ENCODE measurements at places on chromosomes 4 and X.

DNA sequence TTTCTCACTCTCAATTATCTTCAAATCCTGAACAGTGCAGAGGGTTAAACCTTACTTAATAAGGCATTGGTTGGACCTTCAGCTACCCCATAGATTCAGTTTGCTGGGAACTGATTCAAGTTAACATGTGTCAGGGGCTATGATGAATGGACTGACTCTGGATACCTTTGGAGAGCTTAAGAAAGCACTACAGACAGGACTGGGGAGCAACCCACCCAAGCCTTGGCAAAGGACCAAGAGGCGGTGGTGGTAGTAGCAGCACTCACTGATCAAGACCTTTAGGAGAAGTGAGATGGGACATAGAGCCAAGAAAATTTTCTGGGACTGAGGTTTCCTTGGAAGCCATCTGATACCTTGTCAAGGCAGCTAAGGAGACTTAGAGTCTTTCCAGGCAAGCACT is 43.0 kb upstream of the TAPT1 start:
- no peak for DNase-seq

GRCh38 chr4:38896940-38897339 is 29.3 kb downstream of the FAM114A1 start:
- DNase-seq: no peak

DNA sequence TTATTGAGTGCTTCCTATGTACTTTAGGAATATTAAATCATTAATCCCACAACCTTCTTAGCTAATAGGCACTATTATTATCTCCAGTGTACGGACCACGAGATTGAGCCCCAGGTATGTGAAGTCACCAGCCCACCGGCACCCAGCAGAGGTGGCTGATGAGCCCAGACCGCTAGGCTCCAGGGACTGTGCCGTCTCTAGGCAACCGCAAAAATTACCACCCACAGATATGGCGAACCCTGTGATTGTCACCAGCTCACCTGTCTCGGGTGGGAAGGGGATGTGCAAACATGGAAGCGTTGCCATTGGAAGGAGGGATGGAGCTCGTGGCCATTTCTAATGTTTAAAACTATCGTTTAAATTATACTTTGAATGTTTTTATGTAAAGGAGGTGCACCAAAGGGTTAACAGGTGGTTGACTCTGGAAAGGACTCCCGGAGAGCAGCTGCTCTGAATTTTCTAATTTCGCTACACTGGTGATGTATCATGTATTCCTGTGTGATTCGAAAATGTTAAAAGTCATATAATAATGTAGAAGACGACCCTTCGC is 21.0 kb upstream of the JAKMIP1 start:
- no peak for DNase-seq

- DNase-seq: no peak
Measured at GRCh38 chr4:172683021-172683420, 485.6 kb upstream of the GALNT7 start.

DNA sequence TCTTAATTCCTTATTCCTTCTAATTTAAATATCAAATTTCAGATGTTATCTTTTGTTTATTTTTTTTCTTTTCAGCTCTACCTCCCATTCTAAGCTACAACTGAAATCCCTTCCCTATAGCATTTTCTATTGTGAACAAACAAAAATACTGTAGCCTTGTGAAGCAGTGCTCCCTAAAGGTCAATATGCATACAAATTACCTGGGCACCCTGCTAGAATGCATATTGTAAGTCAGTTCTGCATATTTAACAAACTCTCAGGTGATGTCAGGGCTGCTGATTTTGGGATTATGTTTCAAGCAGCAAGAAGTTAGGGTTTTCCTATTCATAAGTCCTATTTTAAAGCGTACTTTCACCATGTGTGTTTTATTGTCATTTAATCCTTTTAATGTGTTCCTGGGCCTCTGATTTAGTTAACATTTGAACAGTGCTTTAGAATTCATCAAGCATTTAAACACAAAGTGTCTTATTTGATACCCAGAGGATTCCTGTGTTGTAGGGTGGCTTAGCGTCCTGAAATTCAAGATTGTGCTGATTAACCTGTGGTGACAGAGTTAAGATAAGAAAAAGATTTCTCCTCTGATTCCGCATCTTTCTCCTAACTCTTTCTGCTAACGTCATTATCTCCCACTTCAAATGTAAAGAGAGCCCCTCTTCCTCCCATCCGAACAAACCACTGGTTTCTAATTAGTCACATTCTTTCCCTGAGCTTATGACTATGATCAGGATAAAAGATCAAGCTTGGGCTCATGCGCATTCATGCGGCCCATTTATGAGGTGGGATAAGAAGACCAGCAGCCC is 221.3 kb downstream of the ANK2 start:
- DNase-seq: no peak

DNA sequence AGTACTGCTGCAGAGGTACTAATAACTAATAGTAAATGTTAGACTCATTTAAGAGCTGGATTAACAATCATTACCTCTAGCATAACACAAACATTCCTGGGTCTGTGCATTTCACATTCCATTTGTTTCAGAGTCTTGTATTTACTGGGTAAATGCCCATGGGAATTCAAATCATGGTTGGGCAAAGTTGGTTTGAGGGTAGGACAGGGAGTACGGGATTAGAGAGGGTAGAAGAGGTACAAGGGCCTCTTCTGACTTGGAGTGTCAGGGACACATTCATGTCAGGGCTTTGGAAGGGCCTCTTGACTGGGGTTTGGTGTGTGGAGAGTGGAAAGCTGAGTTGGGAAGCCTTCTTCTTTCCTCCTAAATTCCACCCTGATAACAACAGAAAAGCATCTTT is 65.9 kb downstream of the WWC2 start:
- no peak for DNase-seq

DNA sequence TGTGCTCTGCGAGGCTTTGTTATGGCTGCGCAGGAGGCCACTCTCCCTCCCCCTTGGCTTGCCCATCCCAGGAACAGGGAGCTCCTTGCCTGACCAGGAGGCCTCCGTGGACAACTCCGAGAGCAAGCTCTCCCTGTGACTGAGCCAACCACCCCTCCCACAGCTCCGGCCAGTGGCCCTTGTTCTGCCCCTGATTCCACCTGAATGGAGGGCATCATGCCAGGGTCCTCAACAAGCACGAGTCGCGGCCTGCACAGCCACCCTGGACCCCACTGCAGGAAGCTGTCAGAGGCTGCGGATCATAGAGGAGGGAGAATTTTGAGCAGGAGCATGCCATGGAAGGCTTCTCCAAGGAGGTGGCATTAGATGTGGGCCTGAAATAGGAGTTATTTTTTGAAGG is 44.8 kb upstream of the GRPEL1 start:
- DNase-seq: no peak

- DNase-seq: no peak
Measured at GRCh38 chrX:44101281-44101680, 128.1 kb upstream of the NDP start.

- DNase-seq: no peak
Measured at GRCh38 chrX:150688911-150689451, 4.2 kb upstream of the MTMR1 start.

DNA sequence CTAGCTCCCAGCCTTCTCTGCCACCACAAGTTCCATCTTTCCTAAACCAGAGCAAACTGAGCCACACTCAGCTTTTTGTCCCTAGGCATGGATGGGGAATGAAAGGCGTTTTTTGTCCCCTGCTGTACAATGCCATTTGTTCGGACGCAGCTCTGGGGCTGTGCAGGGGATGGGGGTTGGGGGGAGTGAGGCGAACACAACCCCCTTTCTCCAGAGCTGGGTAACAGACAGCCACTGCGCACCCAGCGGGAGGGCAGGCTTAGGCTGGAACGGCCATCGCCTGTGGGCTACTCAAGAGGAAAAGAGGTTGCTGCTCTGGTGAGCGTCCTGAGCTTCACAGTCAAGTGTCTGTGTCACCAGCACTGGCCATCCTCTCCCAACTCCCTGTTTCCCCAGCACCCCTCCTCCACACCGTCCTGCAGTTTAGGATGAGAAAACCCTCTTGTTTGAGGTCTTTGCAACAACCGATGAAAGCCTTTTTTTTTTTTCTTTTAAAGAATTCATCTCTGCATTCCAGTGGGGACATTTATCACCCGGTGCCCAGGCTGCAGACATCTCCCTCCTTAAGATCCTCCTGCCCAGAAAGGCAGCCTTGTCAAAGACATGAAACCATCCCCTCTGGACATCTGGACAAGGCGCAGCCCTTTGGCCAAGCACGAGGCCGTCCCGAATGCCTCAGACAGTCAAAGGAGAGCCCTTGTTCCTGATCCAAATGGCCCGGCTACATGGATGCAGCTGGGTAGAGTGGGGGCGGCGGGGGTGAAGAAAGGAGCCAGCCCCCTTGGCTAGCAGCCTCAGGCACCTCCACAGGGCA is 419.6 kb downstream of the BCOR start:
- DNase-seq: no peak

DNA sequence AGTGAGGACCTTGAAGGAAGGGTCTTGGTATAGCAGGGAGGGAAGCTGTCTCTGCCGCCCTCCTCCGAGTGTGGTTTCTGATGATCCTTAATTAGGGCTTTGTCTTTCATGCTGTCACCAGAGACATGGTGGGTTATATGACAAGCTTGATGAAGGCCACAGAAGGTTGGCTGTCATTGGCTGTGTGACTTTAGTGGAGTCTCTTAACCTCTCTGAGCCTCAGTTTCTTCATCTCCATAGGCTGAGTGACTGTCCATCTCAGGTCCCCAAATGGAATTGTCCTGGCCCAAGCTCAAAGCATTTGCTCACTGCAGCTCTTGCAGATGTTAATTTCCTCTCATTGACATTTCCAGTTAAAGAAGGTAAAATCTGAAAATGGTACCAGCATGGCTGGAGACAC is 16.6 kb upstream of the UBA6 start:
- no peak for DNase-seq

DNA sequence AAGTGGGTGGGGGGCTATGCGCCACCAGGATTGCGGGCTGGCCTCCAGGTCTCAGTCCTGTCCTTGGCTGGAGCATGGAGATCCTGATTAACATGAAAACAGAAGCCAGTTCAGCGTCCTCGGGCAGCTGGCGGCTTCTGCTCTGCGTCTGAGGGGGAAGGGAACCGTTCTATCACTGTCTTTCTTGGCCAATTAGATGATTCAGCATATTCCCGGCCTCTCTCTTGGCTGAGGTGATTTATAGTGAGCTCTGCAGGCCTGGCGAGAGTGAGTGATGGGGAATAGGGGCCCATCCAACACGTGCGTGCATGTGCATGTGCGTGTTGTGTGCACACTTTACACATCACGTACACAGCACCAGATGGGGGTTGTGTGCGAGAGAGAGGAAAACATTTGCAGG is 145.8 kb upstream of the ATP6AP2 start:
- DNase-seq: no peak

- DNase-seq: no peak
Measured at GRCh38 chrX:139113708-139114107, 402.2 kb upstream of the FGF13 start.

GRCh38 chr4:107210450-107211239 is 174.5 kb upstream of the DKK2 start:
- no peak for DNase-seq

- no peak for DNase-seq
Measured at GRCh38 chrX:40096395-40097091, 1.2 kb downstream of the BCOR start.

DNA sequence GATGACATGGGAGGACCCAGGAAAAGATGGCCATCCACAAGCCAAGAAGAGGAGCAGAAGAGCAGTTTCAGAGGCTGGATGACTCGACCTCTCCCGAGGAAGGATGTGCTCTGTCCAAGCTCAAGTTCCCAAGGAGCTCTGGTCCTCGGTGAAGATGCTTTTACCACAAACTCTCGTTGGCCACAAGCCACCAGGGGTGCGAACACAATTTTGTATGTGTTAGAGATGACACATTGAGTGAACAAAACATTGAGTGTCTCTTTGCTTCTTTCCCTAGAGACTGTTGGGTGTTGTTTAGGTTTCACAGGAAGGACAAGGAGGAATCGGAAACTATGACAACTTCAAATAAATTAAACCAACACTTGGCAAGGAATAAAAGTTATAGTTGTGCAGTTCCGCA is 26.3 kb downstream of the FGFBP1 start:
- DNase-seq: no peak

- DNase-seq: no peak
Measured at GRCh38 chr4:142130666-142131065, 494.3 kb downstream of the IL15 start.

DNA sequence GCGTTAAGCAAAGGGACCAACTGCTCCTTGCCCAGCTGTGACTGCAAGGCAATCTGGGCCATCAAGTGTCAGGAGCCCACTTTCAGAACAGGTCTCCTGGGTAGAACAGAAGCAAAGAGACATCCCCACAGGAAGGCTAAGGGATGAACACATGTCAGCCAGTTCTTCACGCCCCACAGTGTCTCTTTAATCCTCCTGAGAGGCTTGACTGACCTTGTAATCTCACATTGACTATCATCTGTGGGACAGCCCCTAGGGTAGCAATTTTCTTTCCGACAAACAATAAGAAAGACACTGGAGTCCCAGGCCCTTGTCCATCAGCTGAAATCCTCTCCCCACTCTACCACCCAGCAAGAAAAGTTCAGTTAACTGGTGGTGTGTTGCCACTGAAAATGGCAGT is 1.0 kb downstream of the CHRDL1 start:
- no peak for DNase-seq

GRCh38 chr4:115505326-115505725 is 391.9 kb upstream of the NDST4 start:
- DNase-seq: no peak

DNA sequence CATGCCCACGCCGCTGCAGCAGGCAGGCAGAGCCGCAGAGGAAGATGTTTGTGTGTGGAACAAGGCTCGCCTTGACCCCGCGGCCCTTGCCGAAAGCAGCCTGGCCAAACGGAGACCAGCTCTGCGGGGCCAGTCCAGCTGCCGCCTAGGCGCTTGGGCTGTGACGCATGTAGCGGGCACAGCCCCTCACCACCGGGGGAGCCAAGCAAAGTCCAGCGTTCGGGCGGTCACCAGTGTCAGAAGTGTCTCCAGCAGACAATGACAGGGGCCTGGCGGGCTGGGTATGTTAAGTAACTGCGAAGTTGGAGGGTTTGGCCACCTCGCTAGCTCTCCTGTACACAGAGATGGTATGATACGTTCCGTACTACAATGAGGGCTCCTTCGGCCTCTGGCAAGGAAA is 1.3 kb downstream of the AMER1 start:
- no peak for DNase-seq

DNA sequence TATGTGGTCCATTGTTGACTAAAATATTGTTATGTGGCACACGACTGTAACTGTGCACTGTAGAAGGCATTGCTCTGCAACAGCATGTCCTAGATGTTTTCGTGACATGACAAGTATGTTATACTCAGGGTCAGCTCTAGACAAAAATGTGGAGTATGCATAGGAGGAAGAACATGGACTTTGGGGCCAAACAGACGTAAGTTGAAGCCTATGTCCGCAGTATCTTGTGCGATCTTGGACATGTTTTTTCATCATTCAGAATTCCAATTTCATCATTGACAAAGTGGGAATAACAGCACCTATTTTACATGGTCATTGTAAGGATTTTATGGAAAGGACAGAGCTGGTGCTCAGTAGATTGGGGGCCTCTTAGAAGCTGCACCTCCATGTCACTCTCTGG is 27.7 kb upstream of the PROM1 start:
- no peak for DNase-seq

DNA sequence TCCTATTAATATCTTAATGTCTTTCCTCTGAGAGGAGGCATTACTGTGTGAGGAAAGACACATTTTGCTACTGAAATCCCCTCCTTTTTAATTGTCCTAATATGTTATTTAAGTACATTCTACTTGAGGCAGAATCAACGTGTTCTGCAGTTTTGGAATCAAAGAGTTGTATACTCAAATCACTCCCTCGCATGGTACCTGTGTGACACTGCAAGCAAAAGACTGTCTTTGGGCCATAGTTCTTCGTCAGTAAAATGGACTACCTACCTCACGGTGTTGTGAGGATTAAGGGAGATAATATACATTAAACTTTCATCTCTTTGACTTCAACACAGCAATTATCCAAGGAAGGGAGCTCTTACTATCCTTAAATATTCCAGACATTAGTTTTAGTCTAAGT is 61.5 kb downstream of the TIGD2 start:
- DNase-seq: no peak

Data from stimulated activated CD8-positive, alpha-beta memory T cell treated with anti-CD3 and anti-CD28 coated beads, Interleukin-4, amount 100 ng/mL, for 4 hours (primary cell).